Activated T-cell treated with anti-CD3 and anti-CD28 coated beads, Interleukin-2, amount 50 U/mL, for 1 hour (primary cell): ENCODE measurements at places on chromosomes 16 and 17.

GRCh38 chr17:58694302-58694701 is 1.9 kb downstream of the RAD51C start:
- no peak for DNase-seq

DNA sequence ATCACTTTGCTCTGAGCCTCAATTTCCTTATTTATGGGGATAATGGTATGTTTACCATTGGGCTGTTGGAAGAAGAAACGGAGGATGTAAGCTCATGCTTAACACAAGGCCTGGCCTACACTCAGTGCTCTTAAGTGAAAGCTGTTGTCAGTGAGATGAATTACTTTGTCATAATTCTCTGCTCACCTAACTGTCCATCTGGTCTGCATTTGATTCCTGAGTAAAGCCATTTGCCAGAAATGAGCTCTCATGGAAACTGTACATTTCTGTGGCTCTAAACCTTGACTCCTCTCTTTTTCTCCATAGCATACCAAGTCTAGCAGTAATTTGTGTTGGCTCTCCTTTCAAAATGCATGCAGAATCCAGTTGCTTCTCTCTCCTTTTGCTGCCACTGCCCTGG is 445.7 kb downstream of the UTP18 start:
- no peak for DNase-seq

- DNase-seq = peak; percentile 11
Observed at GRCh38 chr16:50263940-50264929, 2.1 kb upstream of the ADCY7 start.

DNA sequence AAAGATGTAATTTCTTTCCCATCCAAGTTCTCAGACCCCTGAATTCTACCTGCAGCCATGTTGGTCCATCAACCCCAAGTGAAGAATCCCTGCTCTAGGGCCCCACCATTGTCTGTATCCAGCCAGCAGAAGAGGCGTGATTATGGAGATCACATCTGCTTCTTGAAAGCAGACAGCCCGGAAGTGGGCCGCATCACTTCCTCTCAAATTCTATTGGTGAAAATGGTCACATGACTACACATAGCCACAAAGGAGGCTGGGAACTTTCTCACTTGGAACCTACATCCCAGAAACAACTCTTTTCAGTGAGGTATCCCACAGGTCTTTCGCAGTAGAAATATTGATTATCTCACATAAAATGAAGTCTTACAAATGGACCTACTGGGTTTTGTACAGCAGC is 40.1 kb downstream of the IL4R start:
- DNase-seq = no peak

- no peak for DNase-seq
Observed at GRCh38 chr16:67216612-67217490, 10.1 kb upstream of the TMEM208 start.

DNA sequence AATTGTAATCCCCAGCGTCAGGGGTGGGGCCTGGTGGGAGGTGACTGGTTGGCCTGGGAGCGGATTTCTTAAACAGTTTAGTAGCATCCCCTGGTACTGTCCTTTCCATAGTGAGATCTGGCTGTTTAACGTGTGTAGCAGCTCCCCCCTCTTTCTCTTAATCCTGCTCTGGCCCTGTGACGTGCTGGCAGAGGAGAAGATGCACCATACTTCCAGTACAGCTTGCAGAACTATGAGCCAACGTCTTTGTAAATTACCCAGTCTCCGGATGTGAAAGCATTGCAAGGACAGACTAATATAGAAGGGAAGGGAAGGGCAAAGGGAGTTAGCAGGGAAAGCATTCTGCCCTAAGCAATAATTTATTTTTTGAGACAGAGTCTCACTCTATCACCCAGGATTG is 83.9 kb downstream of the RMI2 start:
- no peak for DNase-seq

GRCh38 chr17:71791311-71791710 is 329.5 kb upstream of the SOX9 start:
- no peak for DNase-seq

DNA sequence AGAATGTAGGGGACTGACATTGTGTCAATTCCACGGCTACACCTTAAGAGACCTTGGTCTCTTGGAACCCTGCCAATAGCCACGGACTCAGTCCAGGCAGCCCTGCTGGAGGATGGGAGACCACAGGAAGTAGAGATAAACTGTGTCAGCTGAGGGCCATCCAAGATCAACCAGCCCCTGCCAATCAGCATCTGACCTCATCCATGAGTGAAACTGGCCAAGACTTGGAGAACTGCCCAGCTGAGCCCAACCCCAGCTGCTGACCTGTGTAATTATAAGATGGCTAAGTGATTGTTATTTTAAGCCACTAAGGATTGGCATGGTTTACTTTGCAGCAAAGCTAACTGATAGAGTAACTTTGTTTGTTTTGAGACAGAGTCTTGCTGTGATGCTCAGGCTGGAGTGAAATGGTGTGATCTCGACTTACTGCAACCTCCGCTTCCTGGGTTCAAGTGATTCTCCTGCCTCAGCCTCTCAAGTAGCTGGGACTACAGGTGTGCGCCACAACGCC is 13.3 kb upstream of the YWHAE start:
- DNase-seq = no peak

GRCh38 chr16:69199382-69199781 is 12.4 kb downstream of the SNTB2 start:
- no peak for DNase-seq

DNA sequence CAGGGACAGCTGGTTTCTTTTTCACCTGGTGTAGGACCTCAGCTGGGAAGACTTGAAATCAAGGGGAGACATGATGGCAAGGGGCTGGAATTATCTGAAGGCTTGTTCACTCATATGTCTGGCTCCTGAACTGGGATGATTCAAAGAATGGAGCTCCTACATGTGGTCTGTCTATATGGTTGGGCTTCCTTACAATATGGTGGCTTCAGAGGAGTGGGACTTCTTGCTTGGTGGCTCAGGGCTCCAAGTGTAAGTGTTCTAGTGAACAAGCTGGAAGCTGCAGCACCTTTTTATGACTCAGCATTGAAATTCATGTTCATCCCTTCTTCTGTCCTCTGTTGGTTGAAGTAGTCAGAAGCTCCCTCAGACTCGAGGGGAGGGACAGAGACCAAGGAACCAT is 127.9 kb downstream of the MSI2 start:
- DNase-seq = no peak

- DNase-seq = no peak
Observed at GRCh38 chr17:72602517-72603419, 481.9 kb downstream of the SOX9 start.

GRCh38 chr17:76458580-76459490 is 5.9 kb upstream of the UBE2O start:
- no peak for DNase-seq

DNA sequence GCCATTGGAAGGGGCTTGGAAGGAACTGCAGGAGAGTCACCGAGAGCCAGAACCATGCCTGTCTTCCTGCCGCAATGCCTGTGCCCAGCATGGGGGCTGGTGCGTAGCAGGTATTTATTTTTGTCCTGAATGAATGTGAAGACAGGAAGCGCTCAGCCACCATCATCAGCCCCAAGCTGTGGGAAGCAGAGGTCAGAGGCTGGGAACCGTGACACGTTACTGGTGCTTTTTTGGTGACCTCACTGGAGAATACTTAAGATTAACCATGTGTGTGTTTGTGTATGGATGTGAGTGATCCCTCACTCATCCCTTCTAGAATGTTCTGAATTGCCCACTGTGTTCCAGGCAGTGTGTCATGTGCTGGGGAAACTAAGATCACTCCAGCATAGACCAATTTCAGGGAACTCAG is 343.8 kb downstream of the SNX29 start:
- DNase-seq = no peak

- DNase-seq = peak; percentile 76
Observed at GRCh38 chr16:89909777-89910716, 8.6 kb upstream of the MC1R start.

DNA sequence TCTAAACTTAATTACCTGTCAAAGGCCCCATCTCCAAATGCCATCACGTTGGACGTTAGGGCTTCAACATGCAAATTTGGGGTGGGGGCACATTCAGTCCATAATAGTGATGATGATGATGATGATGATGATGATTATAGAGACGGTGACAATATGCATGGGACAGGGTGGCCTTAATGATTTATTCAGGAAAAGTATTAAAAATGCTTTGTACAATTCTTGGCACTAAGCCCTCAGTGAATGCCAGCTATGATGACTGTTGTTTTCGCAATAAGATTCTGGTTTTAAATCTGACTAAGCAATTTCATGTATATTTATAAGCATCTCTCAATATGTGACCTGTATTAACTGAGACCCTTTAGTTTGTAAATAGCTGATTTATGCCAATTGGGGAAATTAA is 106.3 kb downstream of the C16orf95 start:
- DNase-seq = no peak

DNA sequence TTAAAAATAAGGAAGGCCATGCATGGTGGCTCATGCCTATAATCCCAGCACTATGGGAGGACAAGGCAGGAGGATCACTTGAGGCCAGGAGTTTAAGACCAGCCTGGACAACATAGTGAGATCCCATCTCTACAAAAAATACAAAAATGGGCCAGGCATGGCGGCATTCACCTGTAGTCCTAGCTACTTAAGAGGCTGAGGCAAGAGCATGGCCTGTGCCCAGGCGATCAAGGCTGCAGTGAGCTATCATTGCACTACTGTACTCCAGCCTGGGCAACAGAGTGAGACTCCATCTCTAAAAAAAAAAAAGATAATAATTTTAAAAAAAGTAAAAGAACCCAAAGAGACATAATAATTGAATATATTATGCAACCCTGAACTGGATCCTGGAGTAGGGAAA is 83.6 kb upstream of the ZNF423 start:
- no peak for DNase-seq
